ENCODE measurements at places on chromosomes 7 and 10.

GRCh38 chr7:12111422-12112405 lies 99.4 kb upstream of the TMEM106B start:
- DNase-seq: no peak

- DNase-seq: no peak
Observed at GRCh38 chr10:89795840-89796239, 94.5 kb downstream of the KIF20B start.

GRCh38 chr10:96267234-96267705 lies 4.1 kb downstream of the BLNK start:
- no peak for DNase-seq

GRCh38 chr10:13924040-13924725 lies 337.4 kb downstream of the PRPF18 start:
- no peak for DNase-seq

- no peak for DNase-seq
Observed at GRCh38 chr7:268991-269390, 21.0 kb upstream of the FOXL3 start.

DNA sequence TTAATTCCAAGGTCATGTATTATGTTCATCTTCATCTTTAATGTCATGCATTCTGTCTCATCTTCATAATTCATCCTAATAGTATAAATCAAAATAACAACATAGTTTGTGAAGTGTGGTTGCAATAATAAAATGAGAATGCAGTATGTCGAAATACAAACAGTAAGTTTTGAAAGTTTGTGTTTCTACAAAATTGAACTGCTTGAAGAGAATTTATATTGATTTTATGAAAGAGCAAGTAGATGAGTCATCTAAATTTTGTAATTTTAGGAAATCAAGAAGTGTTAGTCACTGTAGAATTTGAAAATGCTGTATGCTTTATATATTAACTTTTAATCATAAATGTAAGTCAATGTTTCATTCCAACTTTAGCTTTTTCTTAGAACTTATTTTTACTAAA lies 190.5 kb upstream of the PPP1R3A start:
- DNase-seq: no peak

- DNase-seq: no peak
Observed at GRCh38 chr10:14971867-14972448, 12.8 kb downstream of the MEIG1 start.

GRCh38 chr7:90686146-90686545 lies 90.0 kb downstream of the CDK14 start:
- no peak for DNase-seq

DNA sequence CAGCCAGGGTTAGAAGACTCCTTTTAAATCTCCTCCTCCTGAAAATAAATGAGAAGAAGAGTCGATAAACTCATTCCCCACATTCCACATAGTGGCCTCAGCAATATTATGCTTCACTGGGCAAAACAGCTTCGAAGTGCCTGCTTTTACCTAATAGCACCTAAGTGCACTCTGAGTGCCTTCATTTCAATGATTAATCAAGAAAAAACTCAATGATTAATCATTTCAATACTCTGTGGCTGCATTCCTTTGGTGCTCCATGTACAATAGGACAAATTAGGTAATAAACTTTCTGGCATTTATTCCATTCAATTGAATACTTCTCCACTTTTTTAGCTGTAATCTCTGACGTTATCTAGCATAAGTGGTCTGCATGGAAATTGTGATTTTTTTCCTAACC lies 174.6 kb downstream of the CCDC71L start:
- DNase-seq: no peak

- no peak for DNase-seq
Observed at GRCh38 chr10:110413049-110413783, 84.5 kb upstream of the DUSP5 start.

DNA sequence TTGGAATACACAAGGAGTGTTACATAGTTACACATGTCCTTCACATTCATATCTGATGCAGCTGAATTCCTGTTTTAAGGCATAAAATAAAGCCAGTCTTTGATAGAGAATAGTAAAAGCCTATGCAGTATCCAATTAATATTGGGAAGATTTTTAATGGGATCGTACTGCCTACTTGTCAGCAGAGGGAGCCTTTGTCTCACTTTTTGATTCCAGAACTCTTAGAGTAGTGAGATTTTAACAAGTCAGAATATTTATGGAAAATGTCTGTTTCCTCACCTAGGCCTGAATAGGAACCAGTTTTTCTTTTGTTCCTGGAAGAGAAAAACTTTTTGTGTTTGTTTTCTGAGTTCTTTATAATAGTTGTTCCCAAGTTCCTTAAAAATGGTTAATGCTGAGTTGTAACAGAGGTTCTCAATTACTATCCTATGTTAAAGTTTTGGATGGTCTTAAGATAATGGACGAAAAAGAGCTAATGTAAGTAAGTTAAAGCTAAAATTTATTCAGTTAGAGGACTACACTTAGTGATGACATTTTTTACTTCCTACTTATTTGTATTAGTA lies 114.0 kb downstream of the BBS9 start:
- DNase-seq: no peak

GRCh38 chr7:12386313-12386740 lies 17.3 kb downstream of the VWDE start:
- peak; percentile 94 for DNase-seq

- DNase-seq: no peak
Observed at GRCh38 chr7:74063223-74063641, 20.4 kb upstream of the LIMK1 start.

DNA sequence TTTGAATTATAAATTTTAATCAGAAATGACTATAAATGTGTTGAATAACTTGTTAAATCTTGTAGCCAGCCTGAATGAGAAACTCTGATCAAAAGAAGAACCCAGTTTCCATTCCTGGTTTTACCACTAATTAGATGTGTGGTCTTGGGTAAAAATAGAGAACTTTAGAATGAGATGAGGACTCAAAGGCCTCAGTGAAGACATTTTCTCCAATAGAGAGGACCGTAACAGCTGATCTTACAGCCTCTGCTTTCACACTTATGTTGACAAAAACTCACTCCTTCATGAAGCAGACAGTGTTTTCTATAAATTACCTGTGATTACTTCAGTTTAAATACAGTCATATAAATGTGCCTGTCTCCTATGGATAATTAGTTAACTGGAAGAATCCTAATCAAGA lies 200.1 kb upstream of the MEOX2 start:
- no peak for DNase-seq

DNA sequence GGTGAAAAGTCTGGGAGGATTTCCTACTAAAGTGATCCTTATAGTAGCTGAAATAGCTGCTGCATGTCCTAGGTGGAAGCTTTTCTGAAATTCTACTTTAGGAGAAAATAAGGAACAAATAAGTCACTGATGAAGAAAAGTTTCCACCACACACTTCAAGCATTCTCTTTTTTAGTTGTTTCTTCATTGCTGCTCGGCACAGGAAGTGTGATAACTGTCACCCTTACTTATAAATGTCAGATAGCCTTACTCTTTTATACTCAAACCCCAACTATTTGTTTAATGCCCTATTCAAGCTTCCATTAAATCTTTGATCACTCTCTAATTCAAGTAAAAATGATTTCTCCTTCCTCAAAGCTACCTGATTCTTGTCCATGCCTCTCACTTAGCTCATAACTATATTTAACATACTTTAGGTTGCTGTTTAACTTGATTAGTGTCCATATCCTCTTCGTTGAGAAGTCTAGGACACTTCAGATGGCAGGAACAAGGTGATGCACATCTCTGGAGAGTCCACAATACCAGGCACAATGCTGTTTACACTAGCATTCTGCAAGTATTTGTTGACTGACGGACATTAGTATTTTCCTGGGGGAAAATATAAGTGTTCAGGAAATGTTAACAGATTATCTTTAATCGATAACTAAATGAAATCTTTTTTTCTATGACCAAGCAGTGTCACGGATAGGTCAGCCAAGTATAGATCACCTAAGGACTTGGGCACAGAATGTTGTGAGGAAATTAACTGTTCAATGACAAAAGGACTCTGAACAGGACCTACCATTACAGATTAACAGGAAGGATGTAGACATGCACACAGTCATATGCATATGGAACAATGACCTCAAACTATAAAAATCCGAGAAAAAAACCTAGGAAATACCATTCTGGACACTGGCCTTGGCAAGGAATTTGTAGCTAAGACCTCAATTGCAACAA lies 67.4 kb downstream of the ZNF438 start:
- no peak for DNase-seq

Data from NCI-H1417 (cell line).